Activated CD8-positive, alpha-beta T cell treated with anti-CD3 and anti-CD28 coated beads for 36 hours (primary cell): ENCODE measurements at places on chromosomes 2 and 18. TPM values are rescaled to one million over a fixed set of nuclear protein-coding genes. Genes with fewer than 3 reads are reported as not detected.

GRCh38 chr2:156394033-156394741 lies 42.0 kb upstream of the GPD2 start:
- H3K4me1 ChIP-seq: peaks cover 15% of the 10 kb centered on the region
- no peak overlapping the region for H3K27ac ChIP-seq
- H3K27me3 ChIP-seq: no peaks in the 10 kb centered on the region

GRCh38 chr18:57087644-57088376 lies 59.1 kb upstream of the BOD1L2 start:
- no peak for DNase-seq
- H3K27ac ChIP-seq: no peak overlapping the region
- H3K4me3 ChIP-seq: no peak overlapping the region
- H3K27me3 ChIP-seq: peaks cover 21% of the 10 kb centered on the region

- H3K4me3 ChIP-seq: no peak overlapping the region
- no peak overlapping the region for H3K27ac ChIP-seq
- DNase-seq: peak; percentile 39
Observed at GRCh38 chr18:56702946-56703345, 51.8 kb downstream of the WDR7 start.

DNA sequence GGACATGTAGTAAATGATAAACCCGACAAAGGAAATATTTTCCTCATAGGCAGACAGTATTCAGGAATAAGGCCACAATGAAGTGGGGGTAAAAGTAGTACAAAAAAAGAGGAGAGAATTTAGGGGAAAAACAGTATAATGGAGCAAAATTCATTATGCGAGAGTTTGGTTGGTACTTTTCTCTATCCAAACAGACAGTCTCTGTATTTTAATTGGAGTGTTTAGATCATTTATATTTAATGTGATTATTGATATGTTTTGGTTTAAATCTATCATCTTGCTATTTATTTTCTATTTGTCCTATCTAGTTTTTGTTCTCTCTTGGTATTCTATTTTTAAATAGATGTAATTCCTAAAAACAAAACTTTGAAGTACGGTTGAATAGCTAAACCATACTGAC lies 170.3 kb upstream of the SP5 start:
- no peak for DNase-seq
- no peaks in the 10 kb centered on the region for H3K4me1 ChIP-seq
- H3K4me3 ChIP-seq: no peak overlapping the region
- peaks cover 5% of the 10 kb centered on the region for H3K27me3 ChIP-seq
- no peak overlapping the region for H3K27ac ChIP-seq

- no peaks in the 10 kb centered on the region for H3K36me3 ChIP-seq
- H3K4me1 ChIP-seq: no peaks in the 10 kb centered on the region
- H3K27me3 ChIP-seq: peaks cover 5% of the 10 kb centered on the region
- no peak for DNase-seq
- no peak overlapping the region for H3K4me3 ChIP-seq
Observed at GRCh38 chr2:48677450-48677849, 59.8 kb downstream of the GTF2A1L start.

DNA sequence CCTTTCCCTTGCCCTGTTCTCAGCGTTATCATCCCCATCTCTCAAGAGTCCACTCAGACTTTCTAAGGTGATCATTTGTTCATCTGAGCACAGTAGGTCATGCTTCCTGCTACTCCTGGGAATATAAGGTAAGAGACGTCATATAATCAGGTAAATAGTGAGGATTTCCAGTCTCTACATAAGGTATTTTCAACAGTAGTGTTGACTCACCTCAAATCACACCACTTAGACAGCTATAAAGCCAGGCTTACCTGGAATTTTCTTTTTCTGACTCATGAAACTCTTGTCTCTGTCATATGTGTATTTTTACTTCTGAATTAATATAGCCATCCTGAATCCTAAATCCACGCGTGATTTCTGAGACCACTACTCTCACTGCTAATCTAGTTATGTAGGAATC lies 443.2 kb downstream of the ARHGAP15 start:
- H3K27me3 ChIP-seq: no peaks in the 10 kb centered on the region
- DNase-seq: no peak
- H3K27ac ChIP-seq: peak overlapping the region; percentile 4
- H3K36me3 ChIP-seq: peaks cover 29% of the 10 kb centered on the region
- no peak overlapping the region for H3K4me3 ChIP-seq

DNA sequence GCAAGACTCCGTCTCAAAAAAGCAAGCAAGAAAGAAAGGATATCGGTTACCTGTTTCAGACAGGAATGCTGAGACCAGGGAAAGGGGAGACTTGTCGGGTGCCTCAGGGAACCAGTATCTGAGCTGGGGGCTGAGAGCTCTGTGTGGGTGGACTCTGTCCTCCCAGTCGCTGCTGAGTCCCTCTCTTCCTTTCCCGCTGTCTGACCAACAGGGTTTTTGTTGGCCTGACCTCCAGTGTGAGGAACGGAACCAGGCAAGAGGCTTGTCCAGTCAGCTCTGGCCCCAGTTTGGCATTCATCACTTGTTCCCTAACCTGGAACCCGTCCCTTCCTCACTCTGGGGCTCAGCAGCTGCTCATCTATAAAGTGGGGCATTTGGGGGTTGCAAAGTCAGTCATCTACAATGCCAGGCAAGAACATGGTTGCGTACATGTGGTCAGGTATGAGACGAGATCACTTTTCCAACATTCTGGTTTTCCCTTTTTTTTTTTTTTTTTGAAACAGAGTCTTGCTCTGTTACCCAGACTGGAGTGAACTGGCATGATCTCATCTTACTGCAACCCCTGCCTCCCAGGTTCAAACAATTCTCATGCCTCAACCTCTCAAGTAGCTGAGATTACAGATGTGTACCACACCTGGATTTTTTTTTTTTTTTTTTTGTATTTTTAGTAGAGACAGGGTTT lies 116.4 kb downstream of the PLB1 start:
- H3K36me3 ChIP-seq: no peaks in the 10 kb centered on the region
- no peak overlapping the region for H3K27ac ChIP-seq
- DNase-seq: no peak
- H3K27me3 ChIP-seq: no peaks in the 10 kb centered on the region
- no peak overlapping the region for H3K4me3 ChIP-seq

Gene ZNF397
- 17.9 TPM for total RNA-seq

Gene GNAL
- not detected for total RNA-seq

Gene SIX2
- not detected for total RNA-seq
